SW480 (cell line): ENCODE measurements at places on chromosomes 7 and 10.

GRCh38 chr10:78215645-78216044 is 182.0 kb downstream of the RPS24 start:
- DNase-seq, result no peak

GRCh38 chr7:101823596-101823995 is 6.2 kb downstream of the CUX1 start:
- no peak for DNase-seq

GRCh38 chr7:123230603-123231002 is 30.8 kb upstream of the SLC13A1 start:
- no peak for DNase-seq

- no peak for DNase-seq
Measured at GRCh38 chr10:13049774-13050420, 48.4 kb upstream of the CCDC3 start.

- DNase-seq, result no peak
Measured at GRCh38 chr10:19451356-19451755, 364.9 kb upstream of the PLXDC2 start.

DNA sequence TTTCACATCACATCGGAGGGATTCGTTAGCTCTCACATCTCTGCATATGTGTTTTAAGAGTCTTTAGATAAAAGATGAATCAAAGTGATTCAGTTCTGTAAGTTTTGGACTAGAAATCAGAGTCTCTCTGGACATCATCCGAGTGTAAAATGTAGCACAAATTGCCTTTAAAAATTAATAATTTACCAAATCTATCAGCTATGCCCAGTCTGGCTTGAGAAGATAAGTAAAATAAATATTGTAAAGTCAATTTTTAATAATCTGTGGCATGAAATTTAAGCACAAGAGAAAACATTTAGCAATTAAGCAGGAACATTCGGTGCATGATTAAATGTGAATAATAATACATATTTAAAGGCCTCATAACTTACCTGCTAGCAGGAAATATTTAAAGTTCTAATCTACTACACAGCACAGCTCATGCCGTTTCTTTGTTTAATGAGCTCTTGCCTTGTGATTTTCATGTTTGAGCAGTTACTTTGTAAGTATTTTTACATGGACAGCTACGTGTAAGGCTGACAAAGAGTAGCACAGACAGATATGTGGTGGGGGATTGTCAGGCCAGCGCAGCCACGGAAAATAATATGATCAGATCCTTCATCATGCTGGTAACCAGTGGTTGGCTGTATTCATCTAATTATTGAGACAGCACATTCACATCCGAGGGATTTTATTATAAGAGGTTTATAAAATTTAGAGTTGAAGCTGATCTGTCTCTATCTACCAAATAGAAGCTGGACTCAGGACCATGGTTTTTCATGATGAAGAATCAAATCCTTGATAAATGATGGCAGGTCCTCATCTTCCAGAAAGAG is 317.3 kb downstream of the ADARB2 start:
- DNase-seq, result no peak

DNA sequence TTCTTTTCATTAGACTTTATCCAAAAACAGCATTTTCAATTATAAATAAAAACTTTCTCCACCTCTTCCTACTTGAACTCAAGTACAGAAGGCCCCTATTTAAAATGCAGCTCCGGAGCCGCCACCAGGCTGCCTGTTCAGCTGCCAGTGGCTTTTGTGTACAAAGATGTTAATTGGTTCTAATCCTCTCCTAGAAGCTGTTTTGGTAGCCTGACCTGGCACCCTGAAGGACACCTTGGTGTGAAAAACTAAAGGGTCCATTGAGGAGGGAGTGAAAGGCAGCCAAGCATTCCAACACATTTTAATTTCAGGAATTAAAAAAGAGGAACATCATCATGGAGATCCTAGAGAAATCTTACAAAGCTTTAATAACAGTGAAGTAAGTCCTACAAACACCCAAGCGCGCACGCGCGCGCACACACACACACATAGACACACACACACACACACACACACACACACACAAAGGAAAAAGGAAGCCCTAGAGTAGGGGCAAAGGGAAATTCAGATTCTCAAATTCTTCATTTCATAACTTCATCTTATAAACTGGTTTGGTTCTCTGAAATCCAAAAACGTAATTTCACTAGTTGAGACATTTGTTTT is 41.4 kb downstream of the VAX1 start:
- DNase-seq, result no peak

DNA sequence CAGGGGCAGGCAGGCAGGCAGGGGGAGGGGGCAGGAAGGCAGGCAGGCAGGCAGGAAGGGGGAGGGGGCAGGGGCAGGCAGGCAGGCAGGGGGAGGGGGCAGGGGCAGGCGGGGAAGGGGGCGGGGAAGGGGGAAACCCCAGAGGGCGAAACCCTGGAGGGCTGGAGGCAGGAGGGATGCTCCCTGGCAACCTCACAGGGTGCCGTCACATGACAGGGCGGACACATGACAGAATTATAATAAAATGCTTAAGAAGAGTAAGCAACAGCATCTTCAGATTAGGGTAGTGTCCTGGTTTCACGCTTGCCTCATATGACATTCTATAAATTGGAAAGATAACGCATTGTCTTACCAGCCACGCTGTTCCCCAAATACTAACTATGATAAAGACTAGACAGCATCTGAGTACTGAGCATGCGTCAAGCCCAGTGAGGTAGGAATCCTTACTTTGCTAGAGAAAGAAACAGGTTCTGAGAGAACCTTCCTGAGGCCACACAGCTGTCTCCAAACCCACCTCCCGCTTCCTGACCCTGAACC is 131.6 kb downstream of the DIP2C start:
- no peak for DNase-seq

- DNase-seq, result no peak
Measured at GRCh38 chr10:69007260-69007659, 18.7 kb downstream of the KIFBP start.

- DNase-seq, result no peak
Measured at GRCh38 chr7:87767827-87768226, 108.3 kb downstream of the SLC25A40 start.

DNA sequence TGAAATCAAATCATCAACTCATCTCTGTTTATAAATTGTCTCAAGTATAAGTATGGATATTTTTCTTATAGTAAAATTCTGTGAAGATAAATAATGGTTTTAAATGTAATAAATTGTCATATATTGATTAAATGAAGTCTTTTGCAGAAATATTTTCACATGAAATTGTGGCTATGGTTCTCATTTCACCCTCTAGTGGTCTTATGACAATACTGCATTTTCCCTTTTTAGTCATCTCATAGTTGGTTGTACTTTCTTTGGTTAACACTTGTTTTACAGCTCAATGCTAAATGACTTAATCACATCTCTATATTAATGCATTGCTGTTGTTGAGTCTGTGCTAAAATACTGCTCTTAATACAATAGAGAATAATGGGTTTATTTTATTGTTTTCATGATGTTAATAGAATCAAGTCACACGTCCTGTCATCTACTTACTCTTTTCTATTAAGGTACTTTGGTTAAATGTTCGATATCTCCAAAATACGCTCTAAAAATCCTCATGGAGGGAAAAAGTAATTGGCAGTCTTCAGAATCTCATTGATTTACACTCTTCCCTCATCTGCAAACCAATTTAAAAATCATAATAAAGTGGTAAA is 38.0 kb upstream of the CACNA2D1 start:
- peak; percentile 45 for DNase-seq

GRCh38 chr10:125137601-125138438 is 22.5 kb downstream of the CTBP2 start:
- no peak for DNase-seq

- peak; percentile 81 for DNase-seq
Measured at GRCh38 chr10:76433161-76434005, 1002.0 kb downstream of the LRMDA start.

GRCh38 chr7:26090927-26091519 is 61.0 kb upstream of the NFE2L3 start:
- peak; percentile 81 for DNase-seq

GRCh38 chr10:119316729-119317097 is 109.3 kb downstream of the GRK5 start:
- DNase-seq, result peak; percentile 73

GRCh38 chr7:36015733-36016132 is 137.3 kb upstream of the EEPD1 start:
- no peak for DNase-seq

- peak; percentile 33 for DNase-seq
Measured at GRCh38 chr10:128263891-128264688, 137.9 kb upstream of the MKI67 start.

DNA sequence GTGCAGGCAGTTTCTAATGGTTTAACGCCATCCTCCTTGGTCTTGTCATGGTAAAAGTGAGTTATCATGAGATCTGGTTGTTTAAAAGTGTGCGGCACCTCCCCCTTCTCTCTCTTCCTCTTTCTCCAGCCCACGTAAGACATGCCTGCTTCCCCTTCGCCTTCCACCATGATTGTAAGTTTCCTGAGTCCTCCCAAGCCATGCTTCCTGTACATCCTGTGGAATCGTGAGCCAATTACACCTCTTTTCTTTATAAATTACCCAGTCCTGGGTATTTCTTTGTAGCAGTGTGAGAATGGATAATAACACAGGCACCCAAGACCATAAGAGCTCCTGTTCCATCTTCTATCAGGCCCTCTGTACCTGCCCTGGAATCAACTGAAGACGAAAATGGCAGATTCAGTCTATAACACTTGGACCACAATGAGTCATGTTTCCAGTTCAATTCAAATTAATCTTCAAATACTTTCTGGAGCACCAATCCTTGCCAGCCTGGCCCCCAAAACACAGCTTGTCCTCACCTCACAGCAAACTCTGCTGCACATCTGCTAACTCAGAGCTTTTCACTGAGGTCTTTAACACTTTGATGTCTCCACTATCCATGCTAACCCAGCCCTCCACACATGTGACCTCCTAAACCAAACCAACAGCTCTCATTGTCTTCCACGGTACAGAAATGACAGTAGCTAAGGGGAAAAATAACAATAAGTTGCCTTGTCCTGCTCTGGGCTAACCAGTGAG is 73.2 kb downstream of the SFMBT2 start:
- DNase-seq, result no peak

DNA sequence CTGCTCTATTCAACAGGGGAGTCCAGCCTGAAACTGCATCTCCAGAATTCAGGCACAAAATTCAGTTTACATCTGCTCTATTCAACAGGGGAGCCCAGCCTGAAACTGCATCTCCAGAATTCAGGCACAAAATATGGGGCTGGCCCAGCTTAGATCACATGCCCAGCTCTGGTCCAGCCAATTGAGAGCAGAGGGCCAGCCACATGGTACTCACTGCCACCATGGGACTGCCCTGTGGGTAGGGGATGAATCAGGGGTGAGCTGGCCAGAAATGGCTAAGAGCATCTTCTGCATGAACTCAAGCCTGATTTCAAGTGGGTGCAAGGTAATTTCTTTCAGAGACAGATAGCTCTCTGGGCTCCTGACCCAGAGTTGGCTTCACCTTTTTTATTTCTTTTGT is 156.6 kb upstream of the LYZL2 start:
- DNase-seq, result no peak

GRCh38 chr10:61923210-61923949 is 21.9 kb downstream of the ARID5B start:
- DNase-seq, result no peak

DNA sequence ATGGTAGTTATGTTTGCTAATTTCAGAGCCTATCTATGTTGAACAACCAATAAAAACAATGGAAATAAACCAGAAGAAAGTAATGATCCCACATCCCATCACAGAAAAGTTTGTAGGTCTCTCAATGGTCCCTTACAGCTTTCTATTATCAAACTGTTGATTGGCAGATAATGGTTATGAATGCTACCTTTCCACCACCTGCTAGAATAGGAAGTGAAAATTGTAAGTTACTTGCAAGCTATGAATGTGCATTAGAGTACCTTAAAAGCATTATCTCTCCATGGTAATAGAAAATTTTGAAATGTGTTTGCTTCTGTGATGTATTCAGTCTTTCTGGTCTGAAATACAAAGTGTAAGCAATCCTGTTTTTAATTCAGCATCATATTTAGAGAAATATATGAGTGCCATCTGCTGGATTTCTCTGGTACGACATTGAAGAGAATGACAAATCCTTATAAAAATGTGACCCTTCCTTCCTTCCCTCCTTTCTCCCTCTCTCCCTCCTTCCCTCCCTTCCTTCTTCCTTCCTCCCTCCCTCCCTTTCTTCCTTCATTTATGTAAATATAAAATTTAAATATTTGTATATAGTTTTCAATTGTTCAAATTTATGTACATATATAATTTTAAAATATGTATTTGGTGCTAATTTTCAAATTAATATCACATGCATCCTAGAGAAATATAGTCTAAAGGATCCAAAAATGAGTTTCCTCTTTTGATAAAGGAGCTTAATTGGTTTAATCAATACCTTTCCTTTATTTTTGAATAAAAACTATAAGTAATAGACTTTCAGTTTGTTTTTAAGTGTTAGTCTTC is 41.4 kb upstream of the PNLIPRP3 start:
- DNase-seq, result peak; percentile 25

GRCh38 chr7:85176197-85176596 is 10.7 kb downstream of the SEMA3D start:
- DNase-seq, result no peak

- peak; percentile 12 for DNase-seq
Measured at GRCh38 chr10:16521311-16522016, at the start of gene C1QL3. C1QL3 (minus strand) TSS chr10:16521879; CDS start chr10:16521065, 814 bp downstream.

GRCh38 chr7:37482505-37482904 is 33.8 kb upstream of the ELMO1 start:
- DNase-seq, result no peak

- no peak for DNase-seq
Measured at GRCh38 chr7:129975309-129975708, 22.5 kb upstream of the UBE2H start.

GRCh38 chr10:130409331-130409730 is 273.1 kb downstream of the GLRX3 start:
- no peak for DNase-seq

DNA sequence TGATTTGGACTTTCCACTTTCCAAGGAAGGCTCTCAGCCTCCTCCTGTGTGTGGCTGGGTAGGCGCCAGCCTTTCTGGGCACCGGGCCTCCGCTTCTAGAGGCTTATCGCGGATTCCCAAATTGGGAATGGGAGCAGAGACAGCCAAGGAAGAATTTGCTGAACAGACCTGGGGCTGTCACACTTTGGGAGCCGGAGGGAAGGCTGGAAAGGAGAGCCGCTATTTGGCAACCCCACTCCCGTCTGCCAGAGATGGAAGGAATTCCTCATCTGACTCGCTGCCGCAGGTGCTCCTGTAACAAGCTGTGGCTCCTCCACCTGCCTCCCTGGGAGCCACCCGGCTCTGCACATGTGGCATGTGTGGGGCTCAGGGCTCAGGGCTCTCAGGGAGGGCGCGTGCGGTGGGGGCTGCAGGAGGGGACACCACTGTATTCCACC is 50.8 kb upstream of the ECHDC3 start:
- no peak for DNase-seq

- DNase-seq, result no peak
Measured at GRCh38 chr10:131831561-131831960, 69.2 kb upstream of the PPP2R2D start.

- no peak for DNase-seq
Measured at GRCh38 chr7:39761449-39761848, 138.1 kb downstream of the RALA start.
